Common myeloid progenitor, CD34-positive (primary cell): ENCODE measurements at places on chromosomes 12 and 14.

DNA sequence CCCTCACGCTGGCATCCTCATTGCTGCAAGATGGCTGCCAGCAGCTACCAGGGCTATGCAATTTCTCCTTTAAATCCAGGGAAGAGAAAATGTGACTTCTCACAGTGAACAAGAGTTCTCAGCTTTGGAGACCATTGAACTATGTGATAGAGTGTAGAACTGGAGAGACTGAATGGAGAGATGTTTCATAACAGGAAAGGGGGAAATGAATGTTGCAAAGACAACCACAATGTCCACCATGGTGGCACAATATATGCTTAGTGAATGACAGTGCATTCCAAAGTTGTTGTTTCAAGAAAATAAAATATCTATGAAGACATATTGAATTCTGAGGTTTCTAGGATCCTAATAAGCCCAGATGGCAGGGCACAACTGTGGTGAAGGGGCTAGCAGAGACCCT lies 13.2 kb upstream of the COCH start:
- DNase-seq: no peak

DNA sequence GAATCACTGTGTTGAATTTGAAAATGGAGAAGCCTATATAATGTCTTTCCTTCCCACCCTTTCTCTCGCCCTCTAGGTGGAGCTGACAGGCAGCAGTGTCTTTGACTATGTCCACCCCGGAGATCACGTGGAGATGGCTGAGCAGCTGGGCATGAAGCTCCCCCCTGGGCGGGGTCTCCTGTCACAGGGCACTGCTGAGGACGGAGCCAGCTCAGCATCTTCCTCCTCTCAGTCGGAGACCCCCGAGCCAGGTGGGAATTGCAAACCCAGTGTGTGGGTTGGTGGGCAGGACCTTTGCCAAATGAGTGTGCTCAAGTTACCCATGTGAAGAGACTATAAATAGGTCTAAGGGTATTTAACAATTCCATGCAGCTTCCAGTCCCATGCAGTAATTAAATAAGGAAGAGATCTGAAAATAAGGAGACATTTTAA lies 274.7 kb downstream of the EGLN3 start:
- DNase-seq: peak; percentile 38

GRCh38 chr14:35932659-35933159 lies 106.6 kb downstream of the BRMS1L start:
- no peak for DNase-seq

- DNase-seq: no peak
These were observed 10.3 kb upstream of the KRT1 start for GRCh38 chr12:52690351-52691075.

- peak; percentile 42 for DNase-seq
These were observed 54.3 kb downstream of the HMGA2 start for GRCh38 chr12:65878540-65878939.

GRCh38 chr14:89085737-89086382 lies 261.4 kb downstream of the TTC8 start:
- no peak for DNase-seq
